Stimulated activated CD4-positive, alpha-beta T cell treated with anti-CD3 and anti-CD28 coated beads, Interleukin-1b, Interleukin-23, amount 100 ng/mL, for 1 hour (primary cell): ENCODE measurements at places on chromosomes 7 and 10.

DNA sequence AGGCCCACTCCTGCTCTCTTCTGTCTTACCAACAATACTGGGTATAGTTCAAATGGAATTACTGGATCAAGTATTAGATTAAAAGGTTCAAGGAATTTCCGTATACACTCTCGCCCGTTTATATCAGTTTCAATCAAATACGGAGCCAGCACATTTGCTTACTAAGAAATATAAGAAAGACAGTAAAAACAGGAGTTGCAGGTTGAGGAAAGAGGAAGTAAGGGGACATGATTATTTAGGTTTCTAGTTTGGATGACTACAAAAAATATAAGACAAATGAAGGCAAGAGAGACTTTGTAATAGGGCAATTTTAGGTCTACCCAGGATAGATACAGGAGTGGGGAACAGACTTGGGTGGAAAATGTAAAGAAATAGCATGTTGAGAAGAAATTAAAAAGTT is 109.9 kb upstream of the ABI1 start:
- no peak for DNase-seq

DNA sequence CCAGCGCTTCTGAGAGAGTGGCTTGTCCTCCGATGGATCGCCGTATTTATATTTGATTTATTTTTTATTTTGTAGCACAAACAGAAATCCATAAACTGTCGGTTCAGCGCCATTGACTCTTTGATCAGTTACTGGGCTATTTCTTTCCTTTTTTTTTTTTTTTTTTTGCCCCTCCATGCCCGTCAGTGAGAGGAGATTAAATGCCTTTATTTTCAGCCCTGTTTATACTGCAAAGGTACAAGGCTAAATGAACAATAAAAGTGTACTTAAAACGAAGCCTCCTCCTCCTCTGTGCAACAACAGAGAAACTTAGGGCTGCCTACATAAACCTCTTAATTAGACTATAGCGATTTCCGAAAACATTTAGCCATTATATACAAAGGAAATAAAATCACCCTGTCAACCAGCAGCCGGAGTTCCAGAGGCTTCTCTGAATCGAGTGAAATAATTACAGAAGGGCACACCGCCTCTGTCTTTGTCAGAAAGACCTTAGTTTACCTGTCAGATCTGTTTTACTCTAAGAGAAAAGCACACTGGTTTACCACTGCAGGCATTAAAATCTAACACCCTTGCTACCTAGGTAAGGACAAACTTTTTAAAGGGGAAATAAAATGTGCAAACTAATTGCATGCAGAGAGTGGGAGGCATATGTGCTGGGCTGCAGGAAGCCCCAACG is 3.5 kb downstream of the EBF3 start:
- DNase-seq: no peak

DNA sequence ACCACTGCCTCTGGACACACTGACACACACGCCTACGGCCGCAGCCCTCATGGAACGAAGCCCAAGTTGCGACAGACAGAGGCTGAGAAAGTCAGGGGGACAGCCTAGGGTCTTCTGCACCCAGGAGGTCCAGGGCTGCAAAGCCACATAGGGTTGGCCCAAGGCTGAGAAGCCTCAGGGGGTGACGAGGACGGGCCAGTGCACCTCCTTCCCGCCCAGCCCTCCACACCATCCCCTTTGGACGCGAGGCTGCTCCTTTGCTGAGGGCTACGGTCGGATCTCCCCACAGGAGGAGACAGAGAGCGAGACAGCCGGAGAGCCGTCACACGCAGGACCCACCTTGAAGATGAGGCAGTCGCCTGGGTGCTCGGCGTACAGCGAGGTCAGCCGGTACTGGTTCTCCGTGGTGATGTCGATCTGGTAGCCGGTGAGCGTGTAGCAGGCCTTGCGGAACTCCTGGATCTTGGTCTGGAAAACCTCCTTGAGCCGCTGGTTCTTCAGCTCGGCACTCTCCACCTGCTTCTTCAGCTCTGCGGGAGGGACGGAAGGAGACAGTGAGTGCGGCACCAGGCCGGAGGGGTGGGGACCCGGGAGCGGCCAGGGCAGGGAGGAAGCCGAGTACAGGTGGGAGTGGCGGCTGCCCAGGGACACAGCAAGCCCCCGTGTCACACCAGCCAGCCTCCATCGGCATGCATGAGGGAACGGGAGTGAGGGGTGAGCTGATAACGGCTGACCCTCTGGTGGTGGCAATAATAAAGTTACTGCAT is 228.0 kb downstream of the ELFN1 start:
- DNase-seq: no peak

GRCh38 chr7:27235387-27236311 is 7.0 kb upstream of the EVX1 start:
- DNase-seq: no peak

DNA sequence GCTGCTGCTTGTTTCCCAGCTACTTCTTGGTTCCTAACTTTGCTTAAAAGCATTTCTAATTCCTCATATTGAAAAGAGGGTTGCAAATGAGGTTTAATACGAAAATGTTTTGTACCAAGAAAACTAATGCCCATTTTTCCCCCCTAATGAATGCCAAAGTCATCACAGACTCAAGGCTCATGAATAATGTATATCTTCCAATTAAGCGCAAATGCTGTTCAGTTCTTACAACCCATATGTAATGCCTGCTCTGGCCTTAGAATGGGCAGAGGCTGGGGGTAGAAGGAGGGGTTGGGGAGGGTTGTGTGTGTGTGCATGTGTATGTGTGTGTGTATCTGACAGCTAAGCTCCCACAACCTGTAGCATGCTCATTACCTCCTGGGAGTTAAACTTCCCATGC is 901.7 kb downstream of the KCNMA1 start:
- no peak for DNase-seq
